Glutamatergic neuron (in vitro differentiated cells): ENCODE measurements at places on chromosomes 2 and 18.

- DNase-seq = peak; percentile 48
These were observed 1.6 kb downstream of the TSHZ1 start for GRCh38 chr18:75211953-75212750.

DNA sequence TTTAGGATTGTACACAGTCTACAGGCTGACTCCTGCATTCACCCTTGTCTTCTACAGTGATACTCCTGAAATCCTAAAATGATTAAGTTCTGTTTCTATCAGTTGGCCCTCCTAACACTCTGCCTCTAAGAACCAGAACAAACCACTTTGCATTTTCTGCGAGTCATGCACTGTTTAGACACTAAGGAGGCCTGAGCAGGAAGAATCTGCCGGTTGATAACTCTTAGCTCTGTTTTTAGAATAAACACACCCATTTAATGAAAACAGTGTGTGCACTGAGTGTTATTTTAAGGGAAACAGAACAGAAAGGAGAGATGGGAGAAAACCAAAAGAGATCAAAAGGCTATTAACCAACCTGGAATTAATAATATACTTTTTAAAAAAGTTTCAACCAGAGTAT lies 22.9 kb upstream of the SSB start:
- no peak for DNase-seq

DNA sequence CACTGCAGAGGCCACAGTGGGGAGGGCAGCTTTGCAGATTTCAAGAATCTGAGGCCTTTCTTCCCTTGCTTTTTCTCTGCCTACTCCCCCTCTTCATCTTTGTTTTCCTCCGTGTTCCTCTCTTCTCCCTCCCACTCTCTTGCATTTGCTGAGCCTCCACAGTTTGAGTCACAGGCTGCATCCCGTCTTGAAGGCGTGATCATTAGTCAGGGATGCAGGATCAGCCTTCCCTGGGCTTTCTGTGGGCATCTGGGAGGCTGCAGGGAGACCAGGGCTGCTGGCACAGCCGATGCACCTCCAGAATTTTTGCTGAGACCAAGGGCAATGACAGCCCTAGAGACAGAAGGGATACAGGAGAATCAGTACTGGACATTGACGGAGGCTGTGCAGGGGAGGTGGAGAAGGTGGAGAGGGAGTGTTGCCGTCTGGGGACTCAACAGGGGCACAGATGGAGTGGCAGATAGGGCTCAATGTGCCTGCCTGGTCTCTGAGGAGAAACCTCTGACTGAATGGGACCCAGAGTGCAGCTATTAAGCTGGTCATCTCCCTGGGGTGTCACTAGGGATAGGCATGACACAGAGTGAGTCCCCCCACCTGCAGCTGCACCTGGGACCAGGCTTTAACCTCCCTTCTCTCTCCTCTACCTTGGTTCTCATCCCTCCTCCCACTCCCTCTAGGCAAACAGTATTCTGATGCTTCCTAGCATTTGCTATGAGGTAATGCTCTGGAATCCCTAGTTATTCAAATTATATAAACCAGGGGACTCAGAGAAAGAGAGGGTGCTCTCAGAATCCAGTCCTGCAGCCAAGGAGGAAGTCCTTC lies 29.0 kb upstream of the DNAJC27 start:
- peak; percentile 18 for DNase-seq

- DNase-seq = no peak
These were observed 16.6 kb downstream of the LAPTM4A start for GRCh38 chr2:20034821-20035220.

GRCh38 chr2:121873864-121874263 lies 118.4 kb downstream of the TSN start:
- no peak for DNase-seq

GRCh38 chr2:32485399-32485798 lies 128.6 kb downstream of the BIRC6 start:
- DNase-seq = no peak

GRCh38 chr2:159144776-159145614 lies 141.5 kb downstream of the WDSUB1 start:
- DNase-seq = no peak

GRCh38 chr2:156398176-156398575 lies 38.0 kb upstream of the GPD2 start:
- no peak for DNase-seq

DNA sequence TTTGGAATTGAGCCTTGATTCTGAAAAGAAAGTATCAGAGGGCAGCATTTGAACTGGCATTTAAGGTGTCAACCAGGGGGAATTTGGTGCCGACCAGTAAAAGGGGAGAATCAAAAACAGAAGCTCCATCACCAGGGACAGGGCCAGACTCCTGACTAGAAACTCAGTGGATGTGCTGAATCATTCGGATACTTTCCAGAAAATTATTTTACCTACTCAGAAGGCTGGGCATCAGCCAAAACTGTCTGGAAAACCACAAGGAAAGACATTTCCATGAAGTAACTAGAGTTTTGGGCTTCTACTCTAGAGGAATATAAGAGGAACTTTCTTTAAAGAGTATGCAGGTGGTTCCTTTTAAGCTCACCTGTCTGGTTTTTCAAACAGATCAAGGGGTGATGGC lies 756.6 kb downstream of the RNF144A start:
- no peak for DNase-seq

DNA sequence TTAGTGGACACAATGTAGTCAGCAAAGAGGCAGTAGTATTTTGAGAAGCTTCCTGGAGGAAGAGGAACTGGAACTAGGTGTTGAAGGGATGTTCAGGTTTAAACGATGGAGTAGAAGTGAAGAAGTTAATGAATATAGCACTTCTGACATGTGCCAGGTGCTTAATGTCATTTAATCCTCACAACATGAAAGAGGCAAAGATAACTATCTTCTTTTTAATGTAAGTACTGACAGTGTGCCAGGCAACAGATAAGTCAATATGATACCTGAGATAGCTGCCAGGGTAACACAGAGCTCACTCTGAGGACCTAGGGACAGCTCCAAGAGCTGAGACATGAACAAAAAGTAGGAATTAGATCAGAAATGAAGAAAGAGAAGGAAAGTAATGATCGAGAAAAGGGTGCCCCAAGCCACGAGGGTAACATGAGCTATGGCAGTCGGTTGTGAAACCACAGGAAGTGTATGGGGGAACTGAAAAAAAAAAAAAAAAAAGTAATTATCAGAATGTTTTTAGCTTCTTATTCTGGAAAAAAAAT lies 140.7 kb downstream of the RNF144A start:
- no peak for DNase-seq

GRCh38 chr2:17355608-17356329 lies 162.5 kb downstream of the RAD51AP2 start:
- no peak for DNase-seq

DNA sequence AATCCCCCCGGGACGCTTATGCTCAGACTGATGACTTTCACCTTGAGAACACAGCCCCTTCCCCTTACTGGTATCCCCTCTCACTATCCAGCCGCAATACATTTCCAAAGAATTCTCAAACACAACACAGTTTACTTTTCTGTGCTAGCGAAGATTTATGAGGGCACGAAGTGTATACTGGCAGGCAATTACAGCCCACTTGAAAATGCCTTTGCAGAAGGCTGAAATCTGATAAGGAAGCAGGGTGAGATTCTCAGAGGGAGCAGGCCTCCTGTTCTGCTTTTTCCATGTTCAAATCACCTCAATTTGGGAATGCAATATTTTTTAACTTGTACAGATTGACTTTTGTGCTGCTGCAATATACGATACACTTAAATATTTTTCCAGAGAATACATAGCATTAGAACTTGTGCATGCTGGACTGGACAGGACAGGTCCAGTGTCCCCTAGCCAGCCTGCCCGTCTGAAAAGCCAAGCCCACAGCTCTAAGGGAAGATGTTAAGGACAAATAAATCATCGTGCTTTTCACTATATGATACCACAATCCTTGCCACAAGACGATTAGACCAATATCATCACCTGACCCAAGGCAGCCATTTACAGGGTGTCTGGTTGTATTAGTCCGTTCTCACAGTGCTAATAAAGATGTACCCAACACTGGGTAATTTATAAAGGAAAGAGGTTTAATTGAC lies 262.1 kb downstream of the EPHA4 start:
- no peak for DNase-seq

GRCh38 chr18:37261246-37261840 lies 304.3 kb downstream of the CELF4 start:
- DNase-seq = peak; percentile 51

DNA sequence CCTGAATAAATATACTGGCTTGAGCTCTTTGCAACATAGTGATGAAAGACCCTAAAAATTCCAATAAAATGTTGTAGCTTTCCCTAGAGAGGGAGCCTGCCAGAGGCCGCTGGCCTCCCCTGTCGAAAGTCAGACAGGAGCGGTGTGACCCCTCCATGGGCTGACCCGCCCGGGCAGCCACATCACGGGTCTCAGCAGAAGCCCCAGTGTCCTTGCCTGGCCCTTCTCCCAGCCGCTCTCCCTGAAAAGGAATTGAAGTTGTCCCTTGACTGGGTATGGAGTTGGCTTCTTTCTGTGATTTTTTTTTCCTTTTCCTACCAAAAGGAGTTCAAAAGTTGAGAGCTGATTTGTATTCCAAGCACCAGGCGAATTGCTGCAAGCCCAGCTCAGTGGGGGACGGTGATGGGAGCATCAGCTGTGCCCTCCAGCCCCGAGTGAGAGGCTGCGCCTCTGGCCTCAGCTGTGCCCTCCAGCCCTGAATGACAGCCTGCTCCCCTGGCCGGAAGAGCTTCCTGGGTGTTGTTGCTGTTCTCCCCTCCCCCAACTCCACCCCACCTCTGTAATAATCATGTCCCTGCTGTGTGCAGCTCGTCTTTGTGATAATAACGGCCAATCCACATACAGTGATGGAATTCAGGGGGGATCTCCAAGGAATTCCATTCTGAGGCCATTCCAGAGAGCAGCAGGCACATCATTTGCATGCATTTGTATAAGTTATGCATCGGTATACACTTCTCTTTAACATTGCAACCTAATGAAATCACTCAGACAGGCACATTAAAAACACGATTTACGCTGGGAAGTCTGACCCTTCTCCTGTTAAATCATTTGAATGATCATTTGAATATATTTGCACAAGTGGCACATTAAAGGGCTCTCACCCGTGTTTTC lies 501.0 kb downstream of the EIPR1 start:
- peak; percentile 40 for DNase-seq

DNA sequence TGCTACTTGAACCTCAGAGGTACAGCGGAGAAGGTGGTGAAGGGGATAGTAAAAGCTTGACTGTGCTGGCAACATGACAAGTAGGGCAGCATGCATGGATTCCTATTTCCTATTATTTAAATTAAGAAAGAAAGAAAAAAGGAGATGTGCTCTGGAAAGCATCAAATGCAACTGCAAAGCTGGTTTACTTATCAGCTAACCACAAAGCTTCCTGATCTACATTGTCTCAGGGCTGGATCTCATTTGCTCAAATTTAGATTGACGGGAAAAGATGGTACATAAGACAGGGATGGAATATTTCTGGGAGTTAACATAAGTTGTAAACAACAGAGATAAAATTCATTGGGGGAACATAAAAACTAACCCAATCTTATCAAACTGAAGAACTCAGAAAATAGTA lies 178.0 kb downstream of the RIT2 start:
- DNase-seq = no peak

- DNase-seq = no peak
These were observed 88.3 kb upstream of the KCNH7 start for GRCh38 chr2:162926907-162927306.

GRCh38 chr2:216341121-216341520 lies 31.2 kb downstream of the MARCHF4 start:
- DNase-seq = peak; percentile 46

DNA sequence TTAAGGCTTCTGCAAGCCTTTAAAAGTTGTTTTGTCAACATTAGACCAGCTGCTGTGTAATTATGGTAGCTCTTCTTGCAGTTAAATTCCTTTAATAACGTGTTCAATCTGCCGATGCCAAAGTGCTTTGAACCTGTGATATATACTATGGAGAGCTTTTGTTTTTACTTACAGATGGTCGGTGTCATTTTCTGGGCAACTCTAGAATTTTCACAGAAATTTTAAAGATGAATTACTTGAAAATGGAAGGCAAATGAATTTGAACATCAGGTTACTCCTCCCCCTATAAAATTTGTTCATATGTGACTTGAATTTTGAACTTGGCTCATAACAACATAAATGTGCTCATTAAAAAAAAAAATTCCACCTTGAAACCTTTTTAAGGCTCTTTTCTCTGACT lies 23.0 kb downstream of the LYPD6 start:
- DNase-seq = no peak

- DNase-seq = no peak
These were observed 30.2 kb downstream of the TGFBRAP1 start for GRCh38 chr2:105299290-105299689.

GRCh38 chr18:28113271-28114029 lies 63.5 kb downstream of the CDH2 start:
- no peak for DNase-seq

- no peak for DNase-seq
These were observed 31.6 kb downstream of the AOX1 start for GRCh38 chr2:200617156-200618053.

DNA sequence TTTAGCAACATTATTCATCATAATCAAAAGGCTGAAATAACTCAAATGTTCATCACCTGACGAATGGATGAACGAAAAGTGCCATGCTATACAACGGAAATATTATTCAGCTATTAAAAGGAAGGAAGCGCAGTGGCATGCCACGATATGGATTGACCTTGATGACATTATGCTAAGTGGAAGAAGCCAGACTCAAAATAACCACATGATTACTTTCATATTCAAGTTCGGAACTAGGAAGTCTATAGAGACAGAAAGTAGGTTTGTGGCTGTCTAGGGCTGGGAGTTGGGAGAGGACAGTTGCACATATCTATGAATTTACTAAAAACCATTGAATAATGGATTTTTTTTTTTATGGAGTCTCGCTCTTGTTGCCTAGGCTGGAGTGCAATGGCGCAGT lies 13.4 kb upstream of the PDIA6 start:
- no peak for DNase-seq
